ENCODE measurements at places on chromosomes 6 and 20.

DNA sequence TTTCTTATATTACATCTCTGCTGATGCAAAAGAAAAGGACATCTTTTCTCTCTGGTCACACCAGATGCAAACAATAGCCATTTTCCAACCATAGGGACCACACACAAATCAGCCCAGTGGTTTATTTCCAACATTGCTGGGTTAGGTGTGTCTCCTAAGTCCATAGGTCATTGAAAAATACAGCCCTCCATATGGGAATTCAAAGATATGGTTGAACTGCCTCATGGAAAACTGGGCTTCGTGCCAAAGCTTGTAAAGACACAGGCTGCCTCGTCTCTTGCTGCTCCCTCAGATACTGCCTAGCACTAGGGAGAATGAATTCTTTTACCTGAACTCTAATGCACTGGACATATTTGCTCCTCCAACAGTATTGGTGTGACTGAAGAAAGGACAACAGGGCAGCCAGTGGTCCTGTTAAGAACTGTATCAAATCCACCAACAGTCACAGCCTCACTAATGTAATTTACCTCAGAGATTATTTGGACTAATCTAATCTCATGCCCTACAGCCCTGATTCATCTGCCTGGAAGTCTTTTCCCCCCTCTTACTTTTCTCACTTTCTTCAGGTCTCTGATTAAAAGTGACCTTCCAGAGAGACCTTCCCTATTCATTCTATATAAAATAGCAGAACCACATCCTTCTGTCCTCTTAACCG is 48.3 kb upstream of the TBC1D32 start:
- no peak for DNase-seq

- DNase-seq: no peak
These were observed 2.5 kb upstream of the FKBP5 start for GRCh38 chr6:35691027-35691824.

DNA sequence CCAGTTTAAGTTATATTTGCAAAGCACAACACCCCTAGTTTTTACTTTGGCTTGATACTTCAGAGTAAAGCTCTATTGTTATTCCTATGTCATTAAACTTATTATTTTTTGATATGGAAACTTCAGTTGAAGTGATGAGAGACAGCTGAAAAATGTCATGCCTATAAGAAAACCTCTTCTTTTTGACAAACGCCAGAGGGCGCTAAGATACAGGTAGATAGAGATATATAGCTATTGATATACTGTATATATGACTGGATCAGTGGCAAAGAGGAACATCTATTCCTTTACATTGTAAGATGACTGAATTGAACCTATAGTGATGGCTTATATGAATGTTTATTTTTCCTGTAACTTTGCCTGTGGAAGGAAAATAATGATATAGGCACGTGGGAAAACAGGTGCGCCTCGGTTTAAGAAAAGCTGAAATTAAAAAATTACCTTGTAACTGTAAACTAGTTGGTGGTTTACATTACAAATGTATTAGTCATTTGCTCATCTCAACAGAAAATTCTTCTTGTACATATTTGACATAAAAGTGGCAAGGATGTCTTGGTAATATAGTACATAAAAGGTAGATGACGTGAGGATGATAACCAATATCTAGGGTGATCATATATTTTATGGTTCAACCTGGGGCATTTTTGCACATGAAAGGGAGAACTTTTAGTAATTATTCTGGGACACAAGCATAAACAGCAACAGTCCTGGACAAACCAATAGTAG is 74.1 kb downstream of the LAMA4 start:
- no peak for DNase-seq

DNA sequence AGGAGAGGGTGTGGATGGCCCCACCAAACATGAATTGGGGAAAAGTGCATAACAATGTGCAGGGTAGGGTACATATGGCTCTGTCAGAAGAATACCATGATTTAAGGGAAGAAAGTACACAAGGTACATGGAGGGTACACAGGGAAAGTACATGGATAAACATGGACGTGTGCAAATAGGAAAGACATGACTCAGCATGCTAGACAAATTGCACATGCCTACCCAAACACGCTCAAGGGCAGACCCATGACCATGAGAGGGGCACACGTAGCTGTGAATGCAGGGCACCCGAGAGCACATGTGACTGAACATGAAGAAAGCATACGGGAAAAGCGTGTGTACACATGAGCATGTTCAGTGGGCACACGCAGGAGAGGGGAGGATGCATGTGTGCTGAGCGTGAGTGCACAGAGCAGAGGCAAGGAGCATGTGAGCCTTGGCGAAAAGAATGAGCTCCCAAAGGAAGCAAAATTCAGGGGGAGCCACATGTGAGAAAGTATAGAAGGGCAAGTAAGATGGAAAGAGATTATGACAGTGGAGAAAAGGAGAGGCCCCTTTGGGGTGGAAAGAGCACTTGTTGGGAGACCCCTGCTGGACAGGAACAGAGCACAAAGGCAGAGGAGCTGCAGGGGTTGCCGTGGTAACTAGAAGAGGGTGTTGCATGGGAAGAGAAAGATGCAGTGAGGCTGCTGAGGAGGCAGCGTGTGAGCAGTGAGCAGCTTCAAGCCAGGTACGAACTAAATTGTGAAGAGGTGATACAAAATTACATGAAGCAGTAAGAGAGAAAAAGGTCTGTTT is 17.8 kb downstream of the OR2H2 start:
- DNase-seq: peak; percentile 70

GRCh38 chr20:573414-574296 is 30.1 kb upstream of the CSNK2A1 start:
- DNase-seq: no peak

GRCh38 chr6:36129941-36130666 is at the start of gene MAPK13:
Gene MAPK13 (plus strand): TSS chr6:36130513. CDS start chr6:36130583, 70 bp downstream.
- no peak for DNase-seq

GRCh38 chr6:84172080-84172479 is 55.4 kb downstream of the CEP162 start:
- DNase-seq: no peak

DNA sequence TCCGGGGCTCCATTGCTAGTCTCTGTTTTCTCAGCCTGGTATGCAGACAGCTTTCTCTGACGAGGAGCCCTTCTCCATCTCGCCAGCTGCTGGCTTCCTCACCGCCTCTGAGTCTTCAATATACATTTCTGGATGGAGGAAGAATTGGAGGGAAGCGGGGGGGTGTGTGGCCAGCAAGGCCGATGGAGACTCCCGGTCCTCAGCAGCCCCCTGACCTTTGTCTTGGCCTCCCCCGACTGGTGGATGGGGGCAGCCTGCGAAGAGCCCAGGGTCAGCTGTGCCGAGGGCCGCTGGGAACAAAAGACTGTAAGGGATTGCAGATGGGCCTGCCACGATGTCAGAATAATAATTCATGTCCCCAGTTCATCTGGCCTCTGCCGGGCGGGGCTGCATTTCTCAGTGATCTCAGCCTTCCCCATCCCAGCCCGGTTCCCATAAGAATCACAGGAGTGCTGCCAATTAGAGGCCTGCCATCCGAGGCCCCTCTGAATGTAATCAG is 54.3 kb upstream of the STX16 start:
- DNase-seq: no peak

DNA sequence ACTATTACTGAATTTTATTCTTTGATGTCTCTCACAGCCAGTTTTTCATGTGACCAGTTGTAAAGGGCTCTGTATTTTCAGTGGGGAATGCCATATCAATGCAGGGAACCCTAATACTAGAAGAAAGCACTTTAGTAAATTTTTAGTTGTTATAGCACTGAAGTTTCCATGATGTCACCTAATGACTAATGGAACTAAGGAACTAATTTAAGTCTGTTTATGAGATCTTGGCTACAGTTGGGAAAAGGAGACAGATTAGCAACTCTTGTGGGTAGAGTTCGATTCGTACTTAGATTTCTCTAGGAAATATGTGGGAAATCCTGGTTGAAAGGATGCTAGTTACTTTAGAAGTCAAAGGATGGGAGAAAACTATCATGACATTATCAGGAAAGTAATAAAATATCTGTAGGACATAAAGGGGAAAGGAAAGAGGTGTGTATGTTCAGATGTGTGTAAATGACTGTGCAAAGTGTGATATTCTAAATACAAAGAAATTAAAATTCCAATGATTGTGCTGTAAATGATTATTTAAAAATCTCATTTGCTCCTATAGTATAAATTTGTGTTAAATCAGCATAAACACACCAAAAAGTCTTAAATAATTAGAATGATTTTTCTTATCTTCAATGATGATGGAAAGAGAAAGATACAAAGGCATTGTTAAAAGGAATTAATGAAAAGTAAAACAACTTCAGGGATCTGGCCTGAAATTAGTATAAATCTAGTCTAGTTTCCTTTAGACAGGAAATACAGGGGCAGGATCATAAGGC is 103.4 kb downstream of the LRRC1 start:
- DNase-seq: no peak

GRCh38 chr6:112232845-112233256 is 21.5 kb downstream of the LAMA4 start:
- no peak for DNase-seq

Measured in ELF-1 (cell line).